ENCODE measurements at places on chromosomes 7 and 10.
A peak's percentile ranks its signal among the peaks of the same experiment; 100 is the strongest.

GRCh38 chr10:59720377-59720776, 10.7 kb upstream of the SLC16A9 start:
- DNase-seq, result no peak

- no peak for DNase-seq
Observed at GRCh38 chr7:85564861-85565260, 378.0 kb upstream of the SEMA3D start.

GRCh38 chr10:60476451-60476850, 86.8 kb upstream of the ANK3 start:
- DNase-seq, result no peak

- DNase-seq, result no peak
Observed at GRCh38 chr10:48682265-48682664, 2.4 kb upstream of the WDFY4 start.

DNA sequence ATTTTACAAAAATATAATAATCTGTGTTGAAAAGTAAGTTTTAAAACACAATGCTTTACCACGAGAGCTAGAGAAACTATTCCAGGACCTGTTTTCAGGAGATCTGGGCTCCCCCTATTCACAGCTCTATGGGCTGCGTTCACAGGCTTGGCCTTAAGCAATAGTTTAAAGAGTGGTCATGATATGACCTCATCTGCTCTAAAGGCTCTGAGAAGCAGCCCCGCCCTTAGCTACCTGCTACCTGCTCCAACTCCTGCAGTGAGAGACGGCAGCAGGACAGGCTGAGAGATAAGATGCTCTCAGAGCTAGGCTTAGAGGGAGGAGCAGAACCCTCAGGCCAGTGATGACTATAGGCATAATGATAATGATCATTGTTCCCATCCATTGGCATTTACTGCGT, 12.6 kb downstream of the ALOX5 start:
- no peak for DNase-seq

DNA sequence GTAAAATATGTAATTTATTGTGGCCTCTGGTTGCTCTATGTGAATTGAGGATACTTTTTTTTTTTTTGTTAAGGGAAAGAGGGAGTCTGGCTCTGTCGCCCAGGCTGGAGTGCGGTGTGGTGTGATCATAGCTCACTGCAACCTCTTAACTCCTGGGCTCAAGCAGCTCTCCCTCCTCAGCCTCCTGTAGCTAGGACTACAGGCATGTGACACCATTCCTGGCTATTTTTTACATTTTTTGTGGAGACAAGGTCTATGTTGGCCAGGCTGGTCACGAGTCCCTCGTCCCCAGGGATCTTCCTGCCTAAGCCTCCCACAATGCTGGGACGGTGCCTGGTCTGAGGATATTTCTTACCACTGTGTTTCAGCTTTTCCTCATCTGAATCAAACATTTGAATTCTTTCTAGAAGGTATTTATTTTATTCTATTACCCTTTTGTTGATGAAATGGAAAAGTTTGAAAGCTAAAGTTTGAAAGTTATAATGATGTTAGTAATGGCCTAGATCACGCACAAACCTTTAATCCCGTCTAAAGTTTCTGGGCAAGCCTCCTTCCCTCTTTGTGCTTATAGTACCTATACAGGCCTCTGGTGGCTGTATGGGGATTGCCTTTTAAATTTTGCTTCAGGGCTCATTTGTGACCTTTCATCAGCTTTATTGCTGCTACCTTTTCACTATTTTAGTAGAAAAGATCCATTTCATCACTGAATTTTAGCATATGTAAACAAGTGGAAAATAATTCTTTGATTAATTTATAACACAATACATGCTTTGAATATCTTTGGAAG, 2.0 kb downstream of the IFRD1 start:
- DNase-seq, result no peak

GRCh38 chr10:44925224-44925623, 14.1 kb downstream of the TMEM72 start:
- peak; percentile 8 for DNase-seq
